ENCODE measurements at places on chromosomes 7 and 10.
A peak's percentile ranks its signal among the peaks of the same experiment; 100 is the strongest.

DNA sequence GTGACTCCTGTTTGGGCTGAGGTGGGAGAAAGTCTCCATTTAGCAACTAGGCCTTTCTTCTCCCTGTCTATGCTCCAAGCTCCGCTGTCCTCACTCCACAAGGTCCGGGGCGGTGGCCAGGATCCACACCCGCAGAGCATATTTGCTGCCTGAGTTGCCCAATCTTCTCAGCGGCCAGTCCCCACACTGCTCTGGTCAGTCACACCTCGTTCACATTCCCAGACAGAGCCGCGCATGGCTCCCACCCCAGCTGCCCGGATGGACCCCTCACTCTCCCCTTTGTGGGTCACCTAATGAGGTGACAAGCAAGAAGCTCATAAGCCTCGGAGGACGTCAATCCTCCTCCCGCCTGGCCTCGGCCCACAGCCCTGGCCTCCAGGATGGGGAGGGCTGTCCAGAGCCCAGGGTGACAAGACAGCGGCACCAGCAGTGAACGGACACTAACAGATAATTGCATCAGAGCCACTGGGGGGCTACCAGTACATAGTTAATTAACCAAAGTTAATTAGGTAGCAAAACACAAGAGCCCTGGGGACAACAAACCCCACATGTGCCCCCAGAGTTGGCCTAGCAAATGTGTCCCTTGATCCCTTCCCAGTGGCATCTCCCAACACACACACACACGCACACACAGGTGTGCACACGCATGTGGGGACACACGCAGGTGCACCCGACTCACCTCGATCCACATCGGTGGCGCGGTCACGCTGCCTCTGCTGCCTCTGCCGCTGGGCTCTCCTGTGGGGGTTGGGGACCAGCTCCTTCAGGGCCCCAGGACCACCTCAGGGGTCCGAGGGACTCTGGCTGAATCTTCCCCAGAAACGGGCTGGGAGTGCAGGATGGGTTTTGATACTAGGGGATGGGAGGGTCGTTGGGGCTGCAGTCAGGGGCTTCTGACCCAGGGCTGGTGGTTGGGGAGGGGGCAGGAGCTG lies 11.8 kb downstream of the EPHA1 start:
- DNase-seq = no peak

- DNase-seq = no peak
Observed at GRCh38 chr10:132103116-132103910, 37.6 kb downstream of the JAKMIP3 start.

GRCh38 chr7:131007439-131008330 lies 273.7 kb upstream of the KLF14 start:
- peak; percentile 43 for DNase-seq

GRCh38 chr7:65926588-65926987 lies 53.7 kb downstream of the VKORC1L1 start:
- DNase-seq = no peak

DNA sequence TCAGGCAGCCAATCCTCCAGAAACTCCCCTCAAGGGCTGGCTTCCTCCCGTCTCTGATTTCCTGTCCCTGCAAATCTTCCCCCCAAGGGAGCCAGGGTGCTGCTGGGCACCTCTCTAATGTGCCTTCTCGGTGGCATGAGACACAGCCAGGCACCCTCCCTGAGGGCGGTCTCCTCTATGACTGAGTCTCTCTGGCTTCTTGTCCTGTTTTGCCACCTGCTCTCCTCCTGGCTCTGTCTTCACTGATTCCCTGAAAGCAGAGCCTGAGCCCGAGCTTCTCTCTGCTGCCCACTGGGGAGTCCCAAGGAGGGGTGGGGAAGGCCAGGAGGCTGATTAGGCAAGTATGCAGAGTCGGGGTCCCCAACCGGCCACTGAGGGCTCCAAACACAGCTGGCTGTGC lies 60.4 kb upstream of the INSIG1 start:
- no peak for DNase-seq

GRCh38 chr10:75377869-75378268 lies 23.7 kb downstream of the ZNF503 start:
- no peak for DNase-seq

DNA sequence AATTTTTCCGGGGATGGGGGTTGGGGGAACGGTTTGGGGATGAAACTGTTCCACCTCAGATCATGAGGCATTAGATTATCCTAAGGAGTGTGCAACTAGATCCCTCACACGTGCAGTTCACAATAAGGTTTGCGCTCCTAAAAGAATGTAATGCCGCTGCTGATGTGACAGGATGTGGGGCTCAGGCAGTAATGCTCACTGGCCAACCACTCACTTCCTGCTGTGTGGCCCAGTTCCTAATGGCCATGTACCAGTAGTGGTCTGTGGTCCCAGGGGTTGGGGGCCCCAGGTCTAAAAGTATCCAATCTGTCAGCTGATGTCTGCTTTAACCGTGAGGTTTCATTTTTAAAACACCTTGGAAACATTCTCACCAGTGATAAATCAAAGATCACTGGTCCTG lies 2.2 kb downstream of the STN1 start:
- DNase-seq = no peak

- DNase-seq = no peak
Observed at GRCh38 chr7:80302078-80302477, 167.4 kb downstream of the GNAI1 start.

- no peak for DNase-seq
Observed at GRCh38 chr10:79241990-79242619, 105.2 kb upstream of the PPIF start.

DNA sequence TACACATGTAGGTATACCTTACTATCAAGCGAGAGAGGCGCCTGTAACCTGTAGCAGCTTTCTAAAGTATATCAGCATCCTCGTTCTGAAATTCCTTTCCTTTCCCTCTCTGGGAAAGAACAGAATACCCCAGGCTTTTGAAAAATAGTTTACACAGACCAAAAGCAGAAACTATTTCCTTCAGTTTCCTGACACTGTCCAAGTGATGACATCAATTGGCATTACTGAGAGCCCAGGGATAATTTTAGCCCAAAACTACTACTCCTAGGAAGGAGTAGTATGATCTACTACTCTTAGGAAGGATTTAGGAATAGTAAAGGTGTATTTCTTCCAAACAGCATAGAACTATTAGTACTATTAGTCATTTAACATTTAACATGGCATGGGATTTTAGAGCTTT lies 6.0 kb downstream of the GNG11 start:
- DNase-seq = no peak

DNA sequence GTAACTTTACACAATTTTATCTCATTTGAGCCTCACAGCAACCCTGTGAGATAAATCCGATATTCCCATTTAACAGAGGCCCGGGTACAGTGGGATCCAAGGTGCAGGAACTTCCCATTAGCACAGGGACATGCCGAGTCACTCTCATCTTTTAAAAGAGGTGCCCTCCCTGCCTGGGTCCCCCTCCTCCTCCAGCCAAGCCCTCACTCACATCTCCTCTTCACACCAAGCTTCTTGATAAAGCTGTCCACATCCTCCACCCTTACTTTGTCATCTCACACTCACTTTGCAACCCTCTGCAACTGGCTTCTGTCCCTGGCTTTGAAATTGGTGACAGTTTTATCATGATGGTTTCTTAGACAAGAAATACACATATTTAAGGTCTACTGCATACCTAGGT lies 144.6 kb upstream of the RHEB start:
- DNase-seq = no peak

GRCh38 chr10:804191-804781 lies 114.8 kb upstream of the DIP2C start:
- DNase-seq = no peak

DNA sequence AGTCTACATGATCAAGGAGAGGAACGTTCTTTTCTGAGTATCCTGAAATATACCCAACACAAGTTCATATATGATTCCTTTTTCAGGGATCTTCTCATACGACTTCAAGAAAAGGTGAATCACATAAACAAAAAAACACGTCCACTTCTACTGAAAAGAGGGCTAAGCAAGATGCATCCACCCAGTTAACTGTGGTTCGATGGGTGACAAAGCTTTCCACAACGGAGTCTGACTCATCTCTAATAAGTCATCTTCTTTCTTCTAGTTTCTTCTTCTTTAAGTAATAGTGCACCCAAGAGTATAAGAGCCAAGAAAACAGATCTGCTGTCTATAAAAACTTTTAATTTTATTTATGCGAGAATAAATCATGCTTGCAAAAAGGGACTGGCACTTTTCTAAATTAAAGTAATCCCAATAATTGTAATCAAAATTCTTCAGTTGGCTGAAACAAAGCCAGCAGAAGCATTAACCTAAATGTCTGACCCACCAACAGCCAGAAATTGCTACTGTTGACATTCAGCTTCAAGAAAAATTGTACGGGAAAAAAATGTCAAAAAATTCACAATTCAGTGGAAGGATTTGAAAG lies 146.9 kb upstream of the ANK3 start:
- DNase-seq = no peak

DNA sequence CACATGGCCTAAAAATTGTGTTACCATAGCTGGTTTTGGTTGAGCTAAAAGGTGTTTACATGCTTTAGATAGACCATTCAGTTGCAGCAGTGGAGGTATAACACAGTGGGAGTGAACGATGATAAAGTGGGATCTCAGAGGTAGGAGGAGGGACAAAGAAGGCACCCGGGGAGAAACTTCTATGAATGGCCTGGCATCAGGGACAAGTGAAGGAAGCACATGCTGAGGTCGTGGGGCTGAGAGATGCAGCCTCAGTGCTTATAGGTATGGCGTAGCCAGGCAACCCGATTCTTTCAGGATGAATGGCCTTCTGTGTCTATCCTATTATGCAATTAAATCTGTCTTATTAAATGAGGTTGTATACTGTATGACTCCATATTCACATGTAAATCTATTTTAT lies 3.9 kb upstream of the CDK6 start:
- no peak for DNase-seq

- DNase-seq = no peak
Observed at GRCh38 chr10:113980408-113981087, 63.1 kb upstream of the ADRB1 start.

GRCh38 chr7:57177856-57178767 lies 45.9 kb upstream of the ZNF479 start:
- DNase-seq = no peak

GRCh38 chr7:112079673-112080072 lies 126.5 kb downstream of the DOCK4 start:
- no peak for DNase-seq

GRCh38 chr10:124099604-124100003 lies 6.2 kb upstream of the CHST15 start:
- no peak for DNase-seq

GRCh38 chr10:113520690-113521474 lies 32.0 kb upstream of the HABP2 start:
- DNase-seq = no peak

DNA sequence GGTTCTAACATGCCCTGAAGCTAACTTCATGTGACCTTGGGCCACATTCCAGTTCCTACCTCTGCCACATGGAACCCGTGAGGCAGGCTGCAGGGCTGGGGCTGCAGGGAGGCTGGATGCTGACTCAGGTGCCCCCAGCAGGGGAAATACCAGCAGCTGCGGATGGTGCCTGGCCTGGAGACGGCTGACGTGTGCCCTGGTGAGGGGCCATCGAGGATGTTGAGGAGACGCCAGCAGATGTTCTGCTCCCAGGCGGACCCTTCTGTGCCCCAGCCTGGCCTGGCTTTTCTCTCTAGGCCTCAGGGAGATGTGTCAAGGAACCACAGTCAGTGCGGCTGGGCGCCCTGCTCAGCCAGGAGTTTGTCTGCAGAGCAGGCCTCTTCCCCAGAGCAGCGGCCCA lies 8.8 kb downstream of the BAG3 start:
- no peak for DNase-seq

- peak; percentile 23 for DNase-seq
Observed at GRCh38 chr10:71587941-71588573, 131.5 kb downstream of the C10orf105 start.

GRCh38 chr10:63206997-63207811 lies 74.1 kb downstream of the NRBF2 start:
- DNase-seq = no peak

GRCh38 chr10:89364531-89364930 lies 13.3 kb upstream of the IFIT1B start:
- no peak for DNase-seq

GRCh38 chr10:126497672-126498071 lies 109.4 kb upstream of the ADAM12 start:
- no peak for DNase-seq

GRCh38 chr7:114930107-114930661 lies 8.3 kb downstream of the MDFIC start:
- DNase-seq = no peak

DNA sequence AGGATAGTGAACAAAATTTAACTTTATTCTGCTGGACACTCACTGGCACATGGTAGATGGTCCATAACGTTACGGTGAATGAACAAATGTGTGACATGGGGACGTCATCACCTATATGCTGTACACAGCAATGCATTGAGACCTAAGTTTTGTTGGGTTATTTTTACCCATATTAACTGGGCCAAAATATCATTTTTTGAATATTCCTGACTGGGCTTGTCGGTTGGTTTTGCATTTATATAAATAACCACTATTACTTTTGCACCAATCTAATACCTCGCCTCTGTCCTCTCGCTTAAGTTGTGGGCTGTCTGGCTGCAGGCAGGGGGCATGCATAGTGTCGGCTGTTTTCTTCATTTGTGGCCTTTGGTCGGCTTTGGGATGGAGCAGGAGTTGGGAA lies 161.7 kb downstream of the USP6NL start:
- DNase-seq = no peak

Measured in NCI-H524 treated with DMSO at 0.1 percent for 48 hours (cell line).